ENCODE measurements at places on chromosomes 7 and 10.
A peak's percentile ranks its signal among the peaks of the same experiment; 100 is the strongest.

GRCh38 chr10:67722113-67722512 is 26.1 kb upstream of the CTNNA3 start:
- DNase-seq, result no peak

DNA sequence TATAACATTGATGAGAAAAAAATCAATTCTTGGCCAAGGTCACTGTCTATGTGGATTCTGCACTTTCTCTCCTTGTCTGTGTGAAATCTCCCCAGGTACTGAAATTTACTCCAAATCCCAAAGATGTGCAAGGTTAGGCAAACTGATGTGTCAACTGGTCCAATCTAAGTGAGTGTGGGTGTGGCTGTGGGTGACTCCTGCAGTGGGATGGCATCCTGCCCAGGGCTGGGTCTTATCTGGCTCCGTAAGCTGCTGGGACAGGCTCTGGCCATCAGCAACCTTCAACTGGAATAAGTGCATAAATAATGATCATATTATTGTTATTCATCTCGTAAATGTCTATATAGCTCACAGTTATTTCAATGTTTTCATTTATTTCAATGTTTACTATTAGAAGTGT is 79.3 kb downstream of the JCAD start:
- no peak for DNase-seq

GRCh38 chr7:192701-193480 is 520 bp downstream of the FAM20C start:
- DNase-seq, result no peak

DNA sequence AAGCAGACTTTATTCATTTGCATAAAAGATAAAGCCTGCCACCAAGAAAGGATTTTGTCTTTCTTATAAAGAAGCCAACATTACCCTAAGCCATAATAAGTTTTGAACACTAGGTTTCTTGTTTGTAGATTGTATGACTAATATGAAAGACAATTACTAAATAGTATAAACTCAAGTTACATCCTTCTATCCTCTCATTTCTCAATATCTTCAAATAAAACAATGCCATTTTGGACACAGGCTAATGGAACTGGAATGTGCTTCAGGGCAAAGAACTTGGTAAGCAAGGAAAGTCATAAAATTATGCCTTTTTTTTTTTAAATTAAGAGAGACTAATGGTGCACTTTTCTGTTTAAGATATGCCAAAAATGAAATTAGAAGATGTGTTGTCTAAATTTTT is 137.7 kb downstream of the DKK1 start:
- DNase-seq, result no peak

- DNase-seq, result no peak
These were observed 64.0 kb downstream of the BBS9 start for GRCh38 chr7:33193308-33193864.

DNA sequence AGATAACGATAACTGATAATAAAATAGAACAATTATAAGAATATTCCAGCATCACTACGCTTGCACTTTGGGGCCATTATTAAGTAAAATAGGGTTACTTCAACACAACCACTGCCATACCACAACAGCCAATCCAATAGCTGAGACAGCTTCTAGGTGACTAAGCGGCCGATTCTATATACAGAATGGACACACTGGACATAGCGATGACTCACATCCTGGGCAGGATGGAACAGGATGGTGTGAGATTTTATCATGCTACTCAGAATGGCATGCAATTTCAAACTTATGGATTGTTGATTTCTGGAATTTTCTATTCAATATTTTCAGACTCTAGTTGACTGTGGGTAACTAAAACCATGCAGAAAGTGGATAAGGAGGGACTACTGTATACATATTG is 920.9 kb downstream of the LRMDA start:
- DNase-seq, result no peak

DNA sequence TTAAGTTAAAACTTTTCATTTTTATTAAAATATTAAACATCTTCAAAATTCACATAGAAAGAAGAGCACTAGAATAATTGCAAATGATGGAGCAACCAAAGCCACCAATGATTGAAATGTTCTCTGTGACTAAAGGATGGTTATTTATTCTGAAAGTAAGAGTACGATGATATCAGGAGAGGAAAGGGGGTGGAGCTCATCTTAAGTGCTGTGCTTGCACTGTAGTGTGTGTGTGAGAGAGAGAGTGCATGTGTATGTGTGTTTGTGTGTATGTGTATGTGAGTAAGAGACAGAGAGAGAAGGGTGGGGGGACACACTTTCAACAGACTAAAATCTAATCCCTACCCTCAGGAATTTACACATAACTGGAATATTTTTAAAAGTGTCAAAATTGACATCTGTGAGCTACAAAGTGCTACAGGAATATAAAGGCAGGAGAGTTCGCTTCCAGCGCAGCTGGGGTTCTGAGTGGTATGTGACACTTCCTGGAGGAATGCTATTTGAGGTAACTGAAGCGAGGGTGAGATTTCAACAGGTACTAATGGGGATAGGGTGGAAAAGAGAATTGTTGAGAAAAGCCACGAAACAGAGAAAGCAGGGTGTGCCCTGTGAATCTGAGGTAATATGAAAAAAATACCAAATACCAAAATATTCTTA is 57.2 kb upstream of the SMNDC1 start:
- peak; percentile 50 for DNase-seq

DNA sequence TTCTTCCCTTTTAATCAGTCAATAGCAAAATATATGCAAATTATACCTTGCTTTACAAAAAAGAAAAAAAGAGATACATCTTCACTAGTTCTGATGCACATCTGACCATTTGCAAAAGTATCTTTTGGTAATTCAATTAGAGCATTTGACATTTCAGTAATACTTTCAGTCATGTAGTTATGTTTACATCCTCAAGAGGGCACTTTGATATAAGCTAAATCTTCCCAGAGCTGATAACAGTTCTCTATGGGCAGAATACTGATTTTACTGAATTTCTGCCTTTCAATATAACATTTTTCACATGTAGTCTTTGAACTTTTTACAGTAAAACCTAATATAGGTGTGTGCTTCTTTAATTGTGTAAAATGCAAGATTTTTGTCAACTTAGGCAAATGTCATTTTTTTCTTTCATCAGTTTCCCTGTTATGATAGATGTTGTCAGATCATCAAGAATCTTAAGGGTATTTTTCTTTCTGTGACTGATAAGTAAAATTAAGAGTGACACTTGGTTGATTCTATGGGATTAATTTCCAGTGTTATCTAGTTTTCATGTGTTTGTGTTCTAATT is 703.5 kb upstream of the SEMA3D start:
- DNase-seq, result no peak

DNA sequence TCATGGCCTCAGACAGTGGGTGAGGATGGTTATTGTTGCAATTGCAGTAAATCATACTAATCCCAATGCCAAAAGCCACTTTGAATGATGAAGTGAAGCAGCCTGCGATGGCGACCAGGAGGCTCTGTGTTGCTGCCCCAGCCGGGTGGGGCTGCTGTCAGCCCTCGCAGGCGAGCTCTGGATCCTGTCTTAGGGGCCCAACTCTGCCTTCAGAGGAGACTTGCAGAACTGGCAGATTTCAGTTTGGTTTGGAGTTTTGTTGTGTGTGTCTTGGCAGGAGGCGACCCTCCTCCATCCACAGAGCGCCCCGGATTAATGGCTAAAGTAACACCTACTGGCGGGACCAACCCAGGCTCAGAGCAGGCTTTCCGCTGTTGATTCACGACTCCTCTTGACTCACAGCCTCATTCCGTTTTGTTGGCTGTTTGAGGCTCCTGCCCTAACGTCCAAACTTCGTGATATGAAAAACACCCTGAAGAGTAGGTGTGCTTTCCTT is 67.9 kb upstream of the BMPER start:
- no peak for DNase-seq

DNA sequence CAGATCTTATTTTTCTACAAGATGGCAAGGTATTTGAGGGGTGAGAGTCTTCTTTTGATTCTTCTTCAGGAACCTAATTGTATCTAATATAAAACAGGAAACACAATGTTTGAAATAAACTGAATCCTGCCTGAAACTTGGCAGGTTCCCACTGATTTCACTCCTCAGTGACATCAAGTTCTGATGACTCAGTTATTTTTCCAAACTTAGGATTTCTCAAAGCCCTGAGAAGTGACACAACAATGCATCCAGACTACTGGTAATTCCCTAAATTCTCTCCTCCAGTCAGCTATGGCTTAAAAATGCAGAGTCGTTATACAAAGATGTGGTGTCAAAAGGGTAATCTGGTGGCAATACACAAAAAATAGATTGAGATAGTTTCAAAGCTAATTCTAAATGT is 80.9 kb downstream of the ABLIM1 start:
- no peak for DNase-seq

- DNase-seq, result no peak
These were observed 59.3 kb downstream of the ANKMY2 start for GRCh38 chr7:16586081-16586874.

DNA sequence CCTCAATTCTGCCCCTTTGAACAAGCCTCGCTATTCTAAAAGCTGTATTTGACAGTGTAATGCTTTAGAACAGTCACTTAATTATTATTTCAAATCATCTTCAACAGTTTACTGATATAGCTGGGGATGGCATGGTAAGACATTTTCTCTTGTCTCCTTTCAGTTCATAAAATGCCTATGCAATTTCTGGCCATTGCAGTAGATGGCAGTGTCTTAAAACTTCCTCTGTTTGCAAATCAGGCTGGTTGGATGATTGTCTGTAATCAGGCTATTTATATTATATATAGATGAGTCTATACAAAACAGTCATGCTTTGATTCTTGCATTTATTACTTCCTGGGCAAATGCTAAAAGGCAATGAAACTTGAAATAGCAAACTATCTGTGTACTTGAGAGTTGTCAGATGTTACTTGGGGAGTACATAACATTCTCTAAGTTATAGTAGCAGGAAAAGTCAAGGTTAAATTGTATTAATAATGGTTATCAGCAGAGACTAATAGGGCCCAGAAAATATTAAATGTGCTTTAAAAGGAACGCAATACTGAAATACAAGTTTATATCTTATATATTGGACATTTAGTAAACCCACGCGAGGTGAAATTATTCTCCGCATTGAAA is 55.5 kb upstream of the LHFPL3 start:
- DNase-seq, result no peak

DNA sequence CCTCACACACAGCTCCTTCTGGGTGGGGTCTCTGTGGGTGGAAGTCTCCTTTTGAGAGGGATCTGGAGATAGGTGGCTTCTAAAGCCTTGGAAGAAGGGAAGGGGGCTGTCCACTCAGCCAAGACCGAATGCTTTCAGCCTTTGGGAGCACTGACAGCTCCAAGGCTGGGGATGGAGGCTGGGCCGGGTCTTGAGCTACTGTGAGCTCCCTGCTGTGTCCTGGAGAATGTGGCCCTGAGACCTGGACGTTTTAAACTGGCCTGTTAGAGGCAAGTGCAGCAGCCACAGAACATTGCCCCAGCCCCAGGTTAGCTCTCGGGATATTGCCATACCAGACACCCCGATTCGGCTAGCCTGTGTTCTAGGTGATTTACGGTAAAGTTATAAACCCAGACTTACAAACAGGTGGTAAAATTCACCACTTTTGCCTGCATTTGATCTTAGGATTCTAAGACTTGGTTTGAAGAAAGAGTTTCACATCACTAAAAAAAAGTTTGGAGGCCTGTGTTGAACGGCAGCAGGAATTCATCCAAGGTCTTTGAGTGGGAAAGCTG is 548.5 kb upstream of the FOXK1 start:
- DNase-seq, result no peak

DNA sequence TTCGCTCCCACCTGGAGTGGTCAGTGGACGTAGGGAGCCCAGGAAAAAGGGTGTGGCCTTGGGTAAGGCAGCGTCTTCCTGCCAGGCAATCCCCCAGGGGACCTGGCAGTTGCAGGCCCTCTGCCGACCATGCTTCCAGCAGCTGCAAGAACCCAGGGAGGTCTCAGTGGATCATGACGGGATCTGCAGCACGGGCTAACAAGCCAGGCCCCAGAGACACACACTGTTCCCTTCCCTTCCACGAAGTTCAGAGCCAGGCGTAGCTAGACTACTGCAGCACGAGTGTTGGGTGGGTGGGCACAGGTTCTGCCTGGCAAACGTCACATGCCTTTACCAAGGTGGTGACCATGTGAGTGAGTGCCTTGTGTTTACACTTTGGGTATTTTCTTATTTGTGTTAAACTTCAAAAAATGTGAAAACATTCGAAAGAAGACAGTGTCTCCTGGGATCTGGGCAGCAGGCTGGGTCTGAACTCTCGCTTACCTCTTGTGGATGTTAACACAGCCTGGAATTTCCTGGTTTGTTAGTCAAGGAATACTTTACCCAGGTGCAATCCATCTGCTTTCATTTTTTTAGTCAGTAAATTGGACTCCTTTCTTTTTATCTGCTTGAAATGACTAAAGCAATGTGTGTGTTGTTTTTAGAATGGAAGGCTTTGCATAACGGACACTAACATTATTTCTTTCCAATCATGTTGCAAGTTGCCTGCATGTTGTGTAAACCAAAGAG is 48.2 kb upstream of the VIPR2 start:
- no peak for DNase-seq

DNA sequence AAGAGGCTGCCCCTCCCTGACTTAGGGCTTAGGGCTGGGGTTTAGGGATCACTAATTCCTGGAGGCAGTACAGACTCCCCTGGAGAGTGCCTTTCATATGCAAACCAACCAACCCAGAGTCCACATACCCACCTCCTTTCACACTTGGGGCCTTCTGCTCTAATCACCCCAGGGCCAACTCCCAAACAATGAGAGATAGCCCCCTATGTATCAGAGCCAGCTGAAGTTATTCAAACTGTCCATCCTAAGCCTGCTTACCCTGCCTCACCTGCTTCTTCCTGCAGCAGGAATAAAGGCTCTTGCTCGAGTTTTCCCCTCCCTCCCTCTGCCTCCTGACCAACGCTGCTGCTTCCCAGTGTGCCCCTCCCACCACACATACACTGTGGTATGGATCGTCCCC is 51.8 kb upstream of the SLC35G1 start:
- no peak for DNase-seq

DNA sequence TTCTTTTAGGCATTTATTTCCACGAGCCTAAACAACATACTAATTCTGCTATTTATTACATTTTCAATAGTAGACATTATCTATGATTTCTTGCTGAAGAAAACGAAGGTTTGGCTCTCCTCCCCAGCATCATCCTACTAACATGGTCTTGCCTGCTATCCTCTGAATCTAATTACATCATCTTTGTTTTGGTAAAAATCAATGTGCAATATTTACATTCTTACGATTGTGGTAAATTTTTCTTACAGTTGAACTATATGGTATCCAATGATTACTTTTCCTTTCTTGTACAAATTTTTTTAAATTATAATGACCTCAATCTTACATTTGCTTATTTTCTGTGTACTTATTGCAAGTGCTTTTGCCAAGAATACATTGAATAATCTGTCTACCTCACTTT is 7.0 kb upstream of the CALD1 start:
- DNase-seq, result no peak

DNA sequence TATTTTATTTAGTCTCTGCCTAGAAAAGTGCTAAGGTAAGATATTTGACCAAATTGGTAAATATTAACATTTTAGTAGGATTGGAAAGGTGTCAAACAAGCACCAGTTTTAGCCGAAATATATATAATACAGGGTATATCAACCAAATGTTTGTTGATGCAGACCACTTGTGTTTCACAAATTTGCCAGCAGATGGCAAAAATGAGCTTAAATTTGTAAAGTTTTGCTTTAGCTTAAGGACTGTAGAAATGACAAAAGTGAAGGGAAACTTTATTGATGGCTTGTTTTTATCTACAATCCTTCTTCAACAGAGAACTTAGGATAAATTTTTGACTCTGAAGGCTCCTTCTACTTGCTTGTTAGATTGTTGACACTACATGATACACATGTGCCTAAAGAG is 4.8 kb upstream of the POLR1F start:
- DNase-seq, result peak; percentile 45

Measured in stimulated activated CD4-positive, alpha-beta T cell treated with anti-CD3 and anti-CD28 coated beads, Interleukin-15, amount 100 ng/mL, for 24 hours (primary cell).